Left colon (tissue), 2 donors: ENCODE measurements at places on chromosomes 4 and X. TPM values are rescaled to one million over a fixed set of nuclear protein-coding genes. Genes with fewer than 3 reads are reported as not detected.

DNA sequence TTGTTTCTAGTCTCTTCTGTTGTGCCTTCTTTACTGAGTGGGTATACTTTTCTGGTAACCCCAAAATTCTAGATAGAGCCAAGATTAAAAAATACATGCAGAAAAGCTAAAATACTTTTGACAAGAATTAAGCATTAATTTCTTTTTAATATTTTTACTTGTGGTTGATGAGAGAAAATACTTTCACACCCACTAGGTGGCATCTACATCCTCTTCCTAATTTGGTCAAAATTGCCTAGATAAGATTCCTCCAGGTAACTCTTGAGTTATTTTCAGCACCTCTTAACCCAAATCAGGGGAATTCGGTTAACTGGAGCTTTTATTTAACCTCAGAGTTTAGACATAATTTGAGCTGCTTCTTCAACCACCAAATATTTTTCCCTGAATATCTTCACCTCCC, 28.4 kb upstream of the COX7B2 start:
- no peak for DNase-seq

The GYPE gene
- 0.25 TPM for total RNA-seq

DNA sequence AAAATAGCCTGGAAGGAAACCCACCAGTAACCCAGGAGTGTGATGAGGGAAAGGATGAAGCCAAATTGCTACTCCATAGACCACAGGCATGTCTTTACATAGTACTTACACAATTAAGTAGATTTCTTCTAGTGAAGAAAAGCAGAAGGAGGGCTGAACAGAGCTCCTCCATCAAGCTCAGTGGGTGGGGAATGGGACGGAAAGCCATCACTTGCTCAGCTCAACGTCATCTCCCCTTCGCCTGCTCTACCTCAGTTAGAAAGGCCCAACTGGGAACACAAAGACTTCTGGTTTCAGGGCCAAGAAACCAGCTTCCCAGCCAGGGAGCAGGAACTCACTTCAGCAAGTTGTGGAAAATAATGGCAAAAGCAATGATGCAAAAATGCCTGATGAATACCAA, 36.6 kb downstream of the ADGRG2 start:
- no peak for DNase-seq

GRCh38 chr4:77430847-77431246, 174.8 kb upstream of the CXCL13 start:
- no peak for DNase-seq

- no peak for DNase-seq
These were observed 32.7 kb upstream of the TCEANC start for GRCh38 chrX:13620207-13620606.

GRCh38 chrX:68710870-68711576, 63.6 kb downstream of the STARD8 start:
- DNase-seq, result no peak

DNA sequence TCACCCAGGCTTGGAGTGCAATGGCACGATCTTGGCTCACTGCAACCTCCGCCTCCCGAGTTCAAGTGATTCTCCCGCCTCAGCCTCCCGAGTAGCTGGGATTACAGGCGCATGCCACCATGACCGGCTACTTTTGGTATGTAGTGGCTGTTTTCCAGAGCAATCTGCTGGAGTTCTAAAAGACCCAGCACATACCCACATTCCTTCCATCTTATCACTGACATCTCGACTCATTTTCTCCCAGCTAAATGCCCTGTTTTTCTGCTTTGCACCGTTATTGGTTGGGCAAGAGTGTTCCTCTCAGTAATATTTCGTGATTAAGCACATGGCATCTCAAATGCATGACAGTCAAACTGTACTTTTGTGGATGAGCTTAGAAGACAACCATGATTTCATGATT, 53.7 kb downstream of the PRKX start:
- no peak for DNase-seq

The CLDN22 gene
- not detected for total RNA-seq

DNA sequence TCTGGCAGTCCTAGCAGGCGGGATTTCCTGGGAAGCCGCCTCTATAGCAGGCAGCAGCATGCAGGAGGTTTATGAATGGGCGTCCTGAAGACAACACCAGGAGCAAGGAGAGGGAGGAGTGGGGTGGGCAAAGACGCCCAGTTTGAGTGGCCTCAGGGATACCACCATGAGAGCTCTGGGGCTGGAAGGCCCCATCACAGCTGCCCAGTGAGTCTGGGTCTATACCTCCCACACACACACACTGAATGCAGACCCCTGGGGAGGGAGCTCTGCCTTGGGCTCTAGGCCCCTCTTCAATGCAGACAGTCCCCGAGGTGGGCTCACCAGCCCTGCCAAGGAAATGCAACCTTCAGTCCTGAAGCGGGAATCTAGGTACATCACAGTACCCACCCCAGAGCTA, 98.6 kb downstream of the AFAP1 start:
- DNase-seq, result no peak
